ENCODE measurements at places on chromosomes 2 and 18.
A peak's percentile ranks its signal among the peaks of the same experiment; 100 is the strongest.

DNA sequence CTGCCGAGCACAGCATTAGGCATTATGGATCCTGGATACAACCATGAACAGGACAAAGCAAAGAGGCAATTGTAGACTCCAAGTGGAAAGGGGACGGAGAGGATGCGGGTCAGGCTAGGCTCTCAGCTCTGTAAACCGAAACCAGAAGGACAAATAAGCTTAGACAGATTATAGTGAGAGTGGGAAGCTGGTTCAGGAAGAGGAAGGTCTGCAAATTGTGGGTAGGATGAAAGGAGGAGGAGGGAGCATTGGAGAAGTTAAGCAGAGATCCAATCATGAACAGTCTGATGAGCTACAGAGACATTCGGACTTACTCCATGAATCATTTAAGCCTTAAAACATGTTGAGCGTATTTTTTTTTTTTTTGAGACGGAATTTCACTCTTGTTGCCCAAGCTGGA lies 3.0 kb downstream of the MSH6 start:
- no peak for DNase-seq

DNA sequence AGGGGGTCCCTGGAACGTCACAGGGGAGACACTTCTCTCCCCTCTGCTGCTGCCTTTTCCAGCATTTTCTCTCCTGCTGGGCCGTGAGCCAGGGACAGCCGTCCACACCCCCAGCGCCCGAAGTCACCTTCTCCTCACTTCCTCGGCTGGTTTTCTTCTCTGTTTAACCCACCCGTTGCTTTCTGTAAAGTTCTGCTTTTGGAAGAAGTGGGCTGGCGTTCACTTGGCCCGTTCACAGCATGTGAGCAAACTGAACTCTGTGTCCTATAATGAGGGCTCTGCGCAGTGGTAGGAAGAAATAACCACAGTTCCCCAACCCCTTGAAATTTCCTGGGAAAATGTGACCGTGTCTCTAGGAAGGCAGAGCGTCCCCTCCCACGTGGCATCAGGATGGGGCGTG lies 187.0 kb upstream of the HDAC4 start:
- DNase-seq = no peak

- DNase-seq = no peak
These were observed 31.8 kb downstream of the AFF3 start for GRCh38 chr2:100110614-100111000.

DNA sequence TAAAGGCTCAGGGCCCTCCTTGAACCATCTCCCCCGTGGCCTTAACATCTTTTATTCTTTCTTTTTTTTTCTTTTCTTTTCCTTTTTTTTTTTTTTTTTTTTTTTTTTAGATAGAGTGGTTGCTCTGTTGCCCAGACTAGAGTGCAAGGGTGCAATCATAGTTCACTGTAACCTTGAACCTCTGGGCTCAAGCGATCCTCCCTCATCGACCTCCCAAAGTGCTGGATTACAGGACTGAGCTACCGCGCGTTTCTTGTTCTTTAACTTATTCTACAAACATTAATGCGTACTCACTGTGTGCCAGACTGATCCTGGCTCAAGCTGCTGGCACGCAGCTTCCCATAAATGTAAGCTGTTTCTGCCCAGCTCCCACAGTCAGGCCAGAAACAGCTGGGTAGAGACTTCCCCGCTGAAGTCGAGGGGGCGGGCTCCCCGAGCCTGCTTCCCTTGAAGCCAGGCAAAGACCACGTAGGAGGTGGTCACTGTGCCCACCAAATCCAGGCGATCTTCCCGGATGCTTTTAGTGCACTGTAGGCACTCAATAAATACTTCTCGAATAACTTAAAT lies 29.2 kb upstream of the ATP6V1B1 start:
- DNase-seq = no peak

- DNase-seq = no peak
These were observed 12.9 kb upstream of the EPAS1 start for GRCh38 chr2:46284260-46284659.

GRCh38 chr2:42792583-42793333 lies at the start of gene HAAO:
Gene HAAO, minus strand, starts transcription at chr2:42792583. Its CDS starts 47 bp downstream, at chr2:42792536.
- DNase-seq = no peak

- no peak for DNase-seq
These were observed 37.6 kb upstream of the FOSL2 start for GRCh38 chr2:28354920-28355520.

DNA sequence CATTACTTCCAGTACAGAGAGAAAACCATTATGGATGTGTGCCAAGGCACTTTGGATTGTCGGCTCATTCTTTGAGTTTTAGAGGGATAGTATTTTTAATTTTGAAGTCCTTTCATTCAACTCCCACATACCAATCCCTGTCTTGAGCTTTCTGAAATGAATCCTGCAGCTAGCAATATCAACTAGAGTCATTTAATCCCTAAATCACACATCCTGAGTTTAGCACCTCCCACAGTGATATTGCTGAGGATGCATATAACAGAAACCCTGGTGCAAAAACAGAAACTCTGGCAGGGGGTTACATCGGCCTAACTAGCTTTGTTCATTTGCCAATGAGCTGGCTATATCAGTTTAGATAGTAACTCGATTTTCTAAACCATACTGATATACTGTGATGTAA lies 427.3 kb downstream of the LRP1B start:
- DNase-seq = no peak

DNA sequence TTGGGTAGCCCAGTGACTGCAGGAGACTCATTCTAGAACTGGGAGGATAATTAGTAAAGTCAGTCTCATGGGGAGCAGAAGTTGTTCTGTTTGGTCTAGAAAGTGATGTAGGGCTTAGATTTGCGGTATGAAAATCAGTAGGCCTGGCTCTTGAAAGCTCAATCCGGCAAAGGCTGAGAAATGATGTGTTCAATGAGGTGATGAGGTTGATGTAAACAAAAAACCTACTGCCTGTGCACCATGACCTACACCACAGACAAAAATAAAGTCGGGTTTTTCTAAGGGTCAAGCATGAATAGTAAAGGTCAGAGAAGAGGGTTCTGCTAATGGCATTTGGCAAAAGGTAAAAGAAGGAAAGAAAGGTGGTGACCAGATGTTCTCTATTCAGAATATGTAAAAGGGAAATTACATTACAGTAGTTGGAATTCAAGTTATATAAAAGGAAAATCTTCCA lies 80.8 kb upstream of the COL5A2 start:
- no peak for DNase-seq

GRCh38 chr2:239805043-239805329 lies 220.2 kb downstream of the NDUFA10 start:
- DNase-seq = no peak

DNA sequence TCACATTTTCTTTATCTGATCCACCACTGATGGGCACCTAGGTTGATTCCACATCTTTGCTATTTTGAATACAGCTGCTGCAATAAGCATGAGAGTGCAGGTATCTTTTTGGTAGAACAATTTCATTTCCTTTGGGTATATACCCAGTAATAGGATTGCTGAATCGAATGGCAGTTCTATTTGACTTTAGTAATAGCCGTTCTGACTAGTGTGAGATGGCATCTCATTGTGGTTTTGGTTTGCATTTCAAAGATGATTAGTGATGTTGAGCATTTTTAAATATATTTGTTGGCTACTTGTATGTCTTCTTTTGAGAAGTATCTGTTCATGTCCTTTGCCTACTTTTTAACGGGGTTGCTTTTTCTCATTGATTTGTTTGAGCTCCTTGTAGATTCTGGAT lies 72.3 kb downstream of the CCDC138 start:
- no peak for DNase-seq

DNA sequence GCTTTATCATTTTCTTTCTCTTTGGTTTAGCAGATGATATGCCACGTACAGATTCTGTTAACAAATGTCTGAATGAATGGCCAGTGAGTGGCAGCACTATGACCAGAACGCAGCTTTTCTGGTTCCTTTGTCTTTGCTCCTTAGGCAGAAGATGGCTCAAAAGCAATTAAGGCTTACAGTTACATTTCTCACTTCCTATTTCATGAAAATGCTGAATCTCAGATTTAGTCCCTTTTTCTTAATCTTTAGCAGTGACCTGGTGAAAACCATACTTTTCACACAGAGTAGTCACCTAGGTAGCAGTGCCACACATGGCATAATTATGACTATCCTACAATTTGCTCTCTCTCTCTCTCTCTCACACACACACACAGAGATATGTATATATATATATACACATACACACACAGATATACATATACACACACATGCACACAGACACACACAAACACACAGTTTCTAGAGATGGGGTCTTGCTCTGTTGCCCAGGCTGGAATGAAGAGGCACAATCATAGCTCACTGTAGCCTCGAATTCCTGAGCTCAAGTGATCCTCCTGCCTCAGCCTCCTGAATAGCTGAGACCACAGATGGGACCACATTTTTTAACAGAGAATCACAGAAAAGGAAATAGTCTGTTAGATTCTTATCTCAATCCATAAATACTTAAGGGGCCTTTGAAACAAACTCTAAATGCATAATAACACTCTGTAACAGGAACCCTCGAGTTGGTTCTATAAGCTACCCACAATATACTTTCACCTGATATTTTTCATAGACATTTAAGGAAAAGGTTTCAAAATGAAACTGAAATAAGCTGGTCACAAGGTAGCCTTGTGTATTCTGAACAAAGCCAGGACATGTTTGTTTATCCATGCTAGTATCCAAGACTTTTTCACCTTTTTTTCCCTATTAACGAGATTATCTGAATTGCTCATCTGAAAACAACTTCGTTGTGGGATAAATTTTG lies 11.6 kb downstream of the PDE6D start:
- DNase-seq = no peak

- no peak for DNase-seq
These were observed 6.6 kb upstream of the NCK2 start for GRCh38 chr2:105737980-105738657.

DNA sequence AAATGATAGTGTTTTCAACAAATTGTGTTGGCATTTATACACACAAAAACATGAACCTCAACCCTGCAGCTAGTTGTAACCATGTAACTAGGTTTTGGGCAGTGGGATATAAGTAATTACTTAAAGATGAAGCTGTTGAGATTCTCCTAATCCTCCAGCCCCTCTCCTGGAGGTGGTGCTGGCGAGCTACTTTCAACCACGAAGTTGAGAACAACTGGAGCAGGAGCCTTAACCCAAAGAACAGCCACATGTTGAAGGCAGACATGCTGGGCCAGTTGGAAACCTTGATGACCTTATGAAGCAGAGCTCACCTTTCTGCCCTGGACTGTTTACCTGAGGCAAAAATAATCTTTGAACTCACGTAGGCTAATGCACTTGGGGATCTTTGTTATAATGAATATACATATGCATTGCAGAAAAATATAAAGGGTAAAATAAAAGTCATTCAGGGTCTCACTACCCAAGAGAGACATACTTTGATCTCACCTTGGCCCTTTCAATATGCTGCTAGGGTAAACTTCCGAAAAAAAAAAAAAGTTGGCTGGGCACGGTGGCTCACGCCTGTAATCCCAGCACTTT lies 89.6 kb upstream of the NPAS2 start:
- no peak for DNase-seq

- DNase-seq = no peak
These were observed 18.1 kb downstream of the EPAS1 start for GRCh38 chr2:46315103-46315890.

GRCh38 chr18:36757081-36757480 lies 71.7 kb downstream of the TPGS2 start:
- peak; percentile 52 for DNase-seq

DNA sequence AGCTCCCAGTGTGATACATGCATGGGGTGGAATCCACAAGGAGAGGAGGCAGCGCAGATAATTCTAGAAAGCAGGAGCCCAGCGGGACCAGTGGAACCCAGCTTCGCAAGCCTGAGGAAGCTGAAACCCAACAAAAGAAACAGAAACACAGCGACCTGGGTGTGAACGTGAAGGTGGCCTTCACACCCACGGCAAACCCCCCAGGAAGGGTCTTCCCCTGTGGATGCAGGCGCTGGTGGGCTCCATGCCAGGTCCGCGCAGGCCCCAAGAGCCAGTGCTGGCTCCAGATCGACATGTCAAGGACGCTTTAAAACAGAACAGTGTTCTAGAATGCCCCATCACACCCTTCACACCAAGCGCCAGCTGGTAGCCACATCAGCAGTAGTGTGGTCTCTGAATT lies 22.1 kb downstream of the KIF1A start:
- no peak for DNase-seq

GRCh38 chr2:16760426-16760825 lies 94.8 kb upstream of the CYRIA start:
- DNase-seq = no peak

DNA sequence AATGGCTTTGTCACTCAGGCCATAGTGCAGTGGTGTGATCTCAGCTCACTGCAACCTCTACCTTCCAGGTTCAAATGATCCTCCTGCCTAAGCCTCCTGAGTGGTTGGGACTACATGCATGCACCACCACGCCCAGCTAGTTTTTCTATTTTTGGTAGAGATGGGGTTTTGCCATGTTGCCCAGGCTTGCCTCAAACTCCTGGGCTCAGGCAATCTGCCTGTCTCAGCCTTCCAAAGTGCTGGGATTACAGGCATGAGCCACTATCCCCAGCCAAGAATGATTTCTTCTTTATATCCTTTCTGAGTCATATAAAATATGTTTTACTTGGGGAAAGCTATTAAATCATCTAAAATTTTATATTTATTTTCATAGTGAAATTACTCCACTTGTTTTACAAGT lies 61.3 kb downstream of the CYBRD1 start:
- DNase-seq = no peak

GRCh38 chr2:94870440-94871225 lies 597 bp upstream of the TEKT4 start:
- no peak for DNase-seq

DNA sequence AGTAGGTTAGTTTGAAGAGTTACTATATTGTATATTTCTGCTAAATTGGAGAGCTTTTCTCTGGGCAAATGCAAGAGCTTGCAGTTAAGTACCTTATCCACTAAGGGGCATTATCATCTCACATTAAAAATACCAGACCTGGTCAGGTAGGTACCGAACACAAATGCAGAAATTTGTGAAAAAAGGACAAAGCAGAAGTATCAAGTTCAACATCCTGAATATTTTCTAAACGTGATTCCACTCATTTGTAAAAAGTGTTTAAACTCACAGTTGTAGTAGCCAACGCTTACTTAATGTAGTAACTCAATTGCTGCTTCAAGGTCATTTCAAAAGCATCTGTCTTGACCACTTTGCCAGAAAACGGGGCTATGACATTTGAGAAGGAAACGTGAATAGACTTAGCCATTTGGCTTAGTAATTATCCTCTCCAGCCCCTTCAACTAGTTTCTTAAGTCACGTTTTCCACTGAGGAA lies 52.1 kb downstream of the CYRIA start:
- DNase-seq = peak; percentile 49

- no peak for DNase-seq
These were observed 313.2 kb downstream of the SATB2 start for GRCh38 chr2:199144546-199144945.

GRCh38 chr18:57519668-57520424 lies 66.7 kb downstream of the FECH start:
- no peak for DNase-seq

GRCh38 chr2:131046028-131046917 lies 47.0 kb downstream of the FAM168B start:
- DNase-seq = no peak

DNA sequence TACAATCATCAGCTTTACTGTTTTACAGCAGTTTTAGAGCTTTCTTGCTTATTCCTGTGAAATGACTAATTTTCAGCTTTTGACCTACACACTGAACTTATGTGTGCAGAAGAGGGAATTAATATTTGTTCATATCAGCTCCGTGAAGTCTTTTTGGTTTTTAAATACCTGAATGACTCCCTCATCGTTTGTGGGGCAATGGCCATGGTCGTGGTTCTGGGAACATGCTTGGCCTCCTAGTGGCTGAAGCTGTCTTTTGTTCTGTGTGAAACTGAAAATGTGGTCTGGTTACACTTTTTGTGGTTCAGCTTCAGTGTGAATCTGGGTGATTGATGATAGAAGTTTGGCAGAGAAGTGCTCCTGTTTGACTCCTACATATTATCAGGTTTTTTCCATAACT lies 408.1 kb downstream of the THSD7B start:
- DNase-seq = no peak

GRCh38 chr18:9354256-9354655 lies 19.7 kb downstream of the TWSG1 start:
- DNase-seq = no peak
